Lower lobe of right lung (tissue), 2 donors: ENCODE measurements at places on chromosomes 13 and 19.
A peak's percentile ranks its signal among the peaks of the same experiment; 100 is the strongest.

DNA sequence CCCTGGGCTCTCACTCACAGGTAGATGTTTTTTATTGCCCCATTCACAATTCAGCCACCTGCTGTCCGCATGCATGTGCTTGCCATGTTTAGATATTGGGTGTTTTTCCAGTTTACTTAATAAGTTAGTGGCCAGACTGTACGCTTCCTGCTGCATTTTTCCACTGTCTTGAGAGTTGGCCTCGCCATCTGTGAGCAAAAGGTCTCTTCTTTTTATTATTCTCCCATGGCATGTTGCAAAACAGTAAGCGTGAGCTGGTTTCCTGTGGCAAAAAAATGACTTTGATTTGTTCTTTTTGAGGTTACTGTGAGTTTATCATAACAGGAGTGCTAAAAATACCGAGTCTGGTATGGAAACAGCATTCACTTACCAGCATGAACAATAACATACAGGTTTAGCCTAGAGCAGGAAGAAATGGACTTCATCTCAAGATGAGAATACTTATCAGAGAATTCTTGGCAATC, 46.0 kb downstream of the SAE1 start:
- no peak for DNase-seq

DNA sequence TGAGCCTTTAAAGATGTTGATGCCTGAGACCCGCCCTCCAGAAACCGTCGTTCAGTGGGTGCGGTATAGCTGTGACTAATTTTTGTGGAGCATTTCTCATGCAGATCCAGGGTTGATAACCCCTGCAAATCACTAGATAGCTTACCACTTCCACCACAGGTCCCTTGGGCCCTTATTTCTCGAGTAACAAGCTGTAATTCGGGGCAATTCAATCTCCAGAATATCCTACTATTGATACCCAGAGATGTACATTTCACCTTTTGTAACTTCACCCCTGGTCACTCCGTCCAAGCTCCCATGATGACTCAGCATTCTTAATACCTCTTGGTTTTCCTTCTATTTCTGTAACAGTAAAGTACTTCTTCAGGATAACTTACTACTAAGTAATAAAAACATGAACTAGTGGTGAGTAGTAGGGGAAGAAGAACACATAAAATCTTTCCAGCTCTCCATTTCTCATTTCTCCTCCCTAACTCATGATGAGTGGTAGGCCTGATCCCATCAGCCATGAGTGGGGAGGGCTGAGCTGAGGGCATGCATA, 71.9 kb upstream of the UBL3 start:
- no peak for DNase-seq

DNA sequence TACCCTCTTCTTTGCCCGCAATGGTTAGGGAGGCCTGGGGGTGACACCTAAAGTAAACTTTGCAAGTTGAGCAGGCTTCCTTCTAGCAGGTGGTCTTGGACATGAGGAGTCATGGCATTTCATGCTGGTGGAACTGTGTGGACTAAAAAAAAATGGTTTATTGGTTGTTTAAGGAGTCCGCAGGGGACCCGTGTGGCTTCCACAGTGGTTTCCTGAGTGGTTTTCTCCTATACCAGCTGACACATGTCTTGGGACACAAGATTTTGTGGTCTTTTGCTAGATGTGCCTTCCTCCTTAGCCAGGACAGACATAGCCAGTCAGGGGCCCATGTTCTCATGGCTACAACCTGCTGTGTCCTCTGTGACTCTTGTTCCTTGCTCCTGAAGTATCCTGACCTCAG, 1.5 kb downstream of the ZNF543 start:
- DNase-seq: no peak

DNA sequence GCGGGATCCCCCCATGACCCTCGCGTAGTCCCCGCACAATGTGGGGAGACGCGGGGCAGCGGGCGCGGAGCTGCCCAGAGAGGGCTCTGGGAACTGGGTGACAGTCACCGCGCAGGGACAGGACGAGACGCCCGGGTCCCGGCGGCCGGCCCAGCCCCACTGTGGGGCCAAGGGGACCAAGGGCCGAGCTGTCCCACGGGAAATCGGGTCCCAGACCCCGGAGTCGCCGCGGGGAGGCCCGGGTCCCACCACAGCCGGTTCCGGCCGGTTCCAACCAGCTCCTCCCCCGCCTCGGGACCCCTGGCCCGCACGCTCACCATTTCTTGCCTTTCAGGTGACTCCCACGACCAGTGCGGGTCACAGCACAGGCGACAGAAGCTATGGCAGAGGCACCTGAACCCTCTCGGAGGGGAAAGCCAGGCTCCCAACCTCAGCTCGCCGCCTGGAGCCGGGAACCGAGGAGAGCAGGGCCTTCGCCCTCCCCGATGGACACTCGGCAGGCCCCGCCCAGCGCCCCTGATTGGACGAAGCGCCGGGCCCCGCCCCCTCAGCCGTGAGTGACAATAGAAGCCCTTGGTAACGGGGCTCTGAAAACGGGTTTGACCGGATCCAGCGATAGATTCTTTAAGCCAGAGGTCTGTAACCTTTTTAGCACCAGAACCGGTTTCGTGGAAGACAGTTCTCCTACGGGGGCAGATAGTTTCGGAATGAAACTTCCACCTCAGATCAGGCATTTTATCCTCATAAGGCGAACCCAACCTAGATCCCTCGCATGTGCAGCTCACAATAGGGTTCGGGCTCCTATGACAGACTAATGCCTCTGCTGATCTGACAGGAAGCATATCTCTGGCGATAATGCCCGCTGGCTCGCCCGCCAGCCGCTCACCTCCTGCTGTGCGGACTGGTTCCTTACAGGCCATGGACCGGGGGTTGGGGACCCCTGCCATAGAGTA, at the start of gene ZNF433:
Gene ZNF433, minus strand, starts transcription at position 460 of the 953 bp plus-strand sequence. Its CDS starts 140 bp downstream, at position 320.
- DNase-seq: peak; percentile 96

- DNase-seq: peak; percentile 76
These were observed 2.3 kb downstream of the WDR83 start for GRCh38 chr19:12668932-12669269.

- DNase-seq: no peak
These were observed 92.5 kb downstream of the PTPRS start for GRCh38 chr19:5247957-5248705.

DNA sequence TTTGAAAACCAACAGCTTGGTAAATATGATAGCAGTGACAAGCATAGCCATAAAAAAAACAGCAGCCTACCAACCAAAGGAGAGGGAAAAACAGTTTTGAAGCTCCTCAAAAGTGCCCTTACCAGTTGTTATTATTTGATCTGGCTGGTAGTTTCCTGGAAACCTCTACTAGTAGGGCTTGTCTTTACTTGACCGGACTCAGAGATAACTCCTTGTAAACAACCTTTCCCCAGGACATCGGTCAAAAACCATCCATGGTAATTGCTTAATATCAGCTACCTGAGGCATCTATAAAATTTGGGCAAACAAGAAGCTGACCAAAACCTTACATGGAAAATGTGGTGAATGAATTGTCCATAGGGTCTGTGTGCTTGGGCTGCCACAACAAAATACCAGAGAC, 210.9 kb downstream of the FGF14 start:
- DNase-seq: no peak

GRCh38 chr19:16895467-16896145, 6.8 kb downstream of the F2RL3 start:
- DNase-seq: no peak

DNA sequence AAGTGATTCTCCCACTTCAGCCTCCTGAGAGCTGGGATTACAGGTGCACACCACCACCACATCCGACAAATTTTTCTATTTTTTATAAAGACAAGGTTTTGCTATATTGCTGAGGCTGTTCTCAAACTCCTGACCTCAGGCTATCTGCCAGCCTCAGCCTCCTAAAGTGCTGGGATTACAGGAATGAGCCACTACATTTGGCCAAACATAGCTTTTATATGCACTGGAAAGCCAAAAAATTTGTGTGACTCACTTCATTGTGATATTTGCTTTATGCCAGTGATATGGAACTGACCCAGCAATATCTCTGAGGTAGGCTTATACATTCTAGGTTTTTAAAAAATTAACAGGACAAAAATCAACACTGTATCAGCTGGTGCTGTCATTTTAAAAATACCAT, 26.8 kb upstream of the ACOD1 start:
- DNase-seq: no peak

GRCh38 chr19:40744554-40745401, 5.5 kb downstream of the ACTMAP start:
- peak; percentile 63 for DNase-seq

DNA sequence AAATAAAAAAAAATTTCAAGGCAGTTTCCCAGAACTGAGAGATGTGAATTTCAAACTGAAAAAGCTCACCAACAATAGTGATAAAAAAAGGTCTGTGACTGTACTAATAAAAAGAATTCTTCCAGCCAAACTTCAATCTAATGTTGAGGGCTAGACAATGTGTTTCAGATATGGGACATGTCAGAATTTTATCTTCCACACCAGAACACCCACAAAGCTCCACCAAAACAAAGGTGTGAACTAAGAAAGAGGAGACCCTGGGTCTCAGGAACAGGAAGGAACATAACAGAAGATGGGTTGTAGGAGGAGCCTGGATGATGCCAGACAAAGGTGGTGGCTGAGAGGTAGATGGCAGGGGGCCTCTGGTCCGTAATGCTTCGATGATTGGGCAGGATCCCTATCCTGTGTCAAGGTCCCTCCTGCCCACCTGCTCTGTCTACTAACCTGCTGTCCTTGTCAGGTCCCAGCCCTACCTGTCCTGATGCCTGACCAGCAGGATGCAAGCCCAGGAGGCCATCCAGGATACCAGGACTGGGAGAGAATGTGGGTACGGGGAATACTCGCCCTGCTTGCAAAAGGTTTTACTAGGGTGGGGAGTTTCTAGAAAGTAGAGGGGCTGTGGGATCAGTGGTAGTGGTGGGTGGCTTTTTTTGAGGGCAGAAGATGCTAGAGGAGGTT, 4.5 kb downstream of the MZF1 start:
- no peak for DNase-seq

- DNase-seq: no peak
These were observed 117.6 kb upstream of the SPATA13 start for GRCh38 chr13:24042710-24043440.

- no peak for DNase-seq
These were observed 3.1 kb upstream of the CCDC70 start for GRCh38 chr13:51858433-51859247.

- no peak for DNase-seq
These were observed 11.0 kb upstream of the CA11 start for GRCh38 chr19:48656840-48657474.

GRCh38 chr13:63110466-63110865, 1694.8 kb upstream of the PCDH20 start:
- DNase-seq: no peak

GRCh38 chr19:22066886-22067285, 14.6 kb downstream of the ZNF257 start:
- no peak for DNase-seq

DNA sequence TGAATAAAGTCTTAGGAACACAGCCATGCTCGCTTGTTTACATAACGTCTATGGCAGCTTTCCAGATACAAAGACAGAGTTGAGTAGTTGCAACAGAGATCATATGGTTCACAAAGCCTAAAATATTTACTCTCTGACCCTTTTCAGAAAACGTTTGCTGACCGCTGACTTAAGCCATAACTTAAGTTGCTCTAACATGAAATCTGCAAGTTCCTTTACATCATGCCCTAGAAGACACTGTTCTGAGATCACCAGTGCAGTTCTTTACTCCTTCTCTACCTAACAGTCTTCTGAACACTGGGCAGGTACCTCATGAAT, 166.4 kb downstream of the DCLK1 start:
- DNase-seq: no peak

DNA sequence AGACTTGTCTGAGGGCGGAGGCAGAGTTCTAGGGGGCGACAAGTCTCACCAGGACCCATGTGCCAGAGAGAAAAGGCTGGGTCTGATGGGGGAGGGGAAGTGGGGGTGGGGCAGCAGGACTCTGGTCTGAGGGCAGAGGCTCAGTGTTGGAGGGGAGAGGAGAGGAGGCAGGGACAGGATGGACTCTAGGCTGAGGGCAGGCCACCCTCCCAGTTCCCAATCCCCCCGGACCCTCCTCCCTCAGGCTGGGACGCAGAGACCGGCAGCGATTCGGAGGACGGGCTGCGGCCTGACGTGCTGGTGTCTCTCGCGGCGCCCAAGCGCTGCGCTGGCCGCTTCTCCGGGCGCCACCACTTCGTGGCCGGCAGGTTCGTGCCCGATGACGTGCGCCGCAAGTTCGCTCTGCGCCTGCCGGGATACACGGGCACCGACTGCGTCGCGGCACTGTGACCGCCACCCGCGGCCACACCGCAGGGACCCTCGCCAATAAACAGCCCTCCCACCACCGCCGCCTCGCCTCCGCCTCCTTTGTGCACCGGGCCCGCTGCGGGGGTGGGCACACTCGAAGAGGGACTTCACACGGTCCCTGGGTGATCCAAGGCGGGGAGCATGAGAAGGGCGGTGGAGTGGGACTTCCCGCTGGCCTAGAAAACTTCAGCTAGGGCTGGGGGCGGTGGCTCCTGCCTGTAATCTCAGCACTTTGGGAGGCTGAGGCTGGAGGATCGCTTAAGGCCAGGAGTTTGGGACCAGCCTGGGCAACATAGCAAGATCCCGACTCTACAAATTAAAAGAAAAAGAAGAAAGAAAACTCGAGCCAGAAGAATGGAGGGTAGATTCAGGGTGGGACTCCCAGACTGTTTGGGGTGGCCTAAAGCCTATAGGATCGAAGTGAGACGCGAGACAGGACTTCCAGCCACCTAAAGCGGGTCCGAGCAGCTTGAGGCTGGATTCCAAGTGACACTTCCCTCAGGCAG, 703 bp upstream of the CILP2 start:
- DNase-seq: no peak

- no peak for DNase-seq
These were observed 70.7 kb downstream of the SPACA7 start for GRCh38 chr13:112446867-112447266.

GRCh38 chr19:50894478-50895356, 16.5 kb downstream of the KLK4 start:
- no peak for DNase-seq

GRCh38 chr13:94232161-94232950, 247.1 kb downstream of the DCT start:
- peak; percentile 65 for DNase-seq

DNA sequence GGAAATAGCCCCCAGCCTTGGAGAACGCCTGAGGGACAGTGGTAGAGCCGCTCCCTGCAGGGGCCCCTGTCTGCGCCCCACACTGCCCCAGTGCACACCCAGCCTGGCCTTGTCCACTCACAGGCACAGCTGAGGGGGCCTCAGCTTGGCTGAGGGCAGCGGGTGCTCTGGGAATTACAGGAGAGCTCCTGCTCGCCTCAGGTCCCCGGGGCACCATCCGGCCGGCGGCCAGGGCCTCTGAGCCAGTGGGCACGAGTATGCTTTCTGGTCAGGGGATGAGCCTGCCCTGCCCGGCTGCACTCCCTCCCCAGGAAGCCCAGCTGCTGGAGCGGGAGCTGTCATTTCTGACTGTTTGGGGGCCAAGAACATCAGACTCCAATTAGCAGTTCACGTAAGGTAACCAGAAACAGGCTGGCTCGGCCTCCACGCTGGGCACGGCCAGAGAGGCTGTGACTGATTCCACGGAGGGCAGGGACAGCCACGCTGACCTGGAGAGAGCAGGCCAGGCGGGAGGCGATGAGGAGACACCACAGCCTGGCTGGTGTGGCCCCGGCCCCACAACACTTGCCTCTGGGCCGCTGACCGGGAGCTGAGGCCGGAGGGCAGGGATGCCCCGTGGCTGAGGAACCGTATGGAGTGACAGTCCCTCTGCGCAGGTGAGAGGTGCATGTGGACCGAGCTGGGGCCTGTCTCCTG, 15.4 kb downstream of the CEBPG start:
- DNase-seq: no peak

- no peak for DNase-seq
These were observed 776.9 kb downstream of the GPC5 start for GRCh38 chr13:92175330-92175729.
